Progenitor cell of endocrine pancreas (in vitro differentiated cells): ENCODE measurements at places on chromosomes 2 and 18. TPM values are rescaled to one million over a fixed set of nuclear protein-coding genes. Genes with fewer than 3 reads are reported as not detected.

- no peak for DNase-seq
These were observed 102.8 kb downstream of the MYCN start for GRCh38 chr2:16043192-16043591.

DNA sequence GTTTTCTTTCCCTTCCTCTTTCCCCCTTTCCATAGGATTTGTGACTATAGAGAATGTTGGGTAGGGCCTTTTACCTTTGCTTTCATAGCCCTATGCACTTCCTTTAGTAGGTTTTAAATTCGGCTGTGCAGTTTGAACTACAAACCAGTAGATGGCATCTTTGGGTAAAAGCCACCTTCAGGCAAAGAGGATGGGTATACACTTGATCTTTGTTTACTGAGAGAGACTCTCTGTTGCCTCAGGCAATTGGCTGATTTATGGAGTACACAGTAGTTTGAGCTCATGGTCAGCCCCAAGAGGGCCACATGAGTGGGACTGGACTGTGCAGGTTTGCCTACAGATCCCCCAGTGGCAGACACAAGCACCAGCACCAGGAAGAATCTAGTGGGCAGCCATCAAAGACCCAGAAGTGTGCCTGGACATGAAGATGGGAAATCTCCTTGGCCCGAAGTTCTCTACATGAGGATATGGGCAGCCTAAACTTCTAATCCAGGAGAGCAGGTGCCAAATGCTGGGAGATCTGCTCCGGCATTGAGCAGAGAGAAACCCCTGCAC lies 1304.3 kb upstream of the DDX18 start:
- no peak for DNase-seq

DNA sequence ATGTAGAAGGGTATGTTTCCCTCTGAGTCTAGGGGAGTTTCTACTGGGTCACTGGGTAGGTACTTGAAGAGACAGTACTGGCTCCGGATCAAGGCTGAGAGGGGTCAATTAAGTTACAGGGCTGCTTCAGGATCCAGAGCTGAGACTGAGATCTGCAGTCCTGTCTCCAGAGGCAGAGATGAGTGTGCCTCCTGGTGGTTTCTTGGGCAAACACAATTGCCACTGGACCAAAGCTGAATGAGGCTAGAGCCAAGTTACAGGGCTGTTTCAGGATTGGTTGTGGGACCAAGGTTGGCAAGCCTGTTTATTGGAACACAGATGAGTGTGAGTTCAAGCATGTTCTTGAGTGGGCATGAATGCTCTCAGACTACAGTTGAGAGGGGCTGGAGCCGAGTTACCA lies 157.9 kb downstream of the ADCYAP1 start:
- DNase-seq: no peak

- DNase-seq: no peak
These were observed 32.9 kb downstream of the EPAS1 start for GRCh38 chr2:46329803-46330775.

- no peak for DNase-seq
These were observed 21.1 kb upstream of the TMEM163 start for GRCh38 chr2:134739879-134740301.

OXER1 gene
- 4.3 and 4.6 TPM in 2 replicates for total RNA-seq

ONECUT2 gene
- total RNA-seq: 92.2 and 110 TPM in 2 replicates
